NCI-H1436 treated with DMSO at 0.1 percent for 48 hours (cell line): ENCODE measurements at places on chromosomes 16 and 17.

DNA sequence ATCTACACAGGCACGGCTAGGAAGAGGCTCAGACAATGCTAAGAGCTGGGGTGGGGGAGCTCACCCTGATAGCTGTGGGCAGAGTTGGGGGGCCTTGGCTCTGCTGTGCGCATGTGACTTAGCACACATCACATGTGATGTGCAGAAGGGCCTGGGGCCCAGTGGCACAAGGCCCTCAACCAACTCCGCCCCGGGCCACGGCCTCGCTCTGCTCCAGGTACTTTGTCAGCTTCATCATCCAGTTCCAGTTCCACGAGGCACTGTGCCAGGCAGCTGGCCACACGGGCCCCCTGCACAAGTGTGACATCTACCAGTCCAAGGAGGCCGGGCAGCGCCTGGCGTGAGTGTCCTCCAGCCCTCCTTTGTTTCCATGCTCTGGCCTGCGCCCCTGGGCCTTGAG, 19.3 kb downstream of the ACE start:
- no peak for DNase-seq

- DNase-seq, result no peak
These were observed 1.2 kb downstream of the GSG1L start for GRCh38 chr16:28062261-28062846.

- no peak for DNase-seq
These were observed 16.8 kb downstream of the TMEM94 start for GRCh38 chr17:75473246-75473645.

DNA sequence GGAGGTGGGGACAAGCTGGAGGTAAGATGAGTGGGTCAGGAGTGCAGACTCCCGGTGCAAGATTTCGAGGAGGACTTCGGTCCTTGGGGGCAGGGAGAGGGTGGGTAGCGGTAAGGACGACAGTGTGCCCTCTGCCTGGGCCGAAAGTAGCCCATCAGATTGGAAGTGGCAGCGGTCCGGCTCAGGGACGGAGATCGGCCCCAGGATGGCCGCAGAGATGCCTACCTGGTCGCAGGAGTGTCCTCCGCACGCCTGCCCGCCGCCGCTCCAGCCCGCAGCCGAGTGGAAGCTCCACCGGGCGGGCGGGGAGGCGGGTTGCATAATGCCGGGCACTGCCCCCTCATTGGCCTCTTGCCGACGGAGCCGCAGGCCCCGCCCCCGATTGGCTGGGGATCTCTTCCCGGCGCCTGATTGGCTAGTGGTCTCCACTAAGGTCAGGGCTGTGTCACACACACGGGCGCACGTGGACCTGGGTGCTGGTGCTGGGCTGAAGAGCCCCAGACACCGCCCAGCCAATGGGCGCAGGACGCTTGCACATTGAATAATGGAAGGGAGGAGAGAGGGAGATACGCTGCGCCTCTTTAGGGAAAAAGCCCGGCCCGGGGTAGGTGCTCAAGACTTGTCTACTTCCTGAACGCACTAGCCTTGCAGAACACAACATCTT, at the start of gene PER1:
Gene PER1 (minus strand): TSS at position 293 of the 664 bp plus-strand sequence. CDS start 1,698 bp downstream, outside the sequence.
- DNase-seq, result peak; percentile 70

DNA sequence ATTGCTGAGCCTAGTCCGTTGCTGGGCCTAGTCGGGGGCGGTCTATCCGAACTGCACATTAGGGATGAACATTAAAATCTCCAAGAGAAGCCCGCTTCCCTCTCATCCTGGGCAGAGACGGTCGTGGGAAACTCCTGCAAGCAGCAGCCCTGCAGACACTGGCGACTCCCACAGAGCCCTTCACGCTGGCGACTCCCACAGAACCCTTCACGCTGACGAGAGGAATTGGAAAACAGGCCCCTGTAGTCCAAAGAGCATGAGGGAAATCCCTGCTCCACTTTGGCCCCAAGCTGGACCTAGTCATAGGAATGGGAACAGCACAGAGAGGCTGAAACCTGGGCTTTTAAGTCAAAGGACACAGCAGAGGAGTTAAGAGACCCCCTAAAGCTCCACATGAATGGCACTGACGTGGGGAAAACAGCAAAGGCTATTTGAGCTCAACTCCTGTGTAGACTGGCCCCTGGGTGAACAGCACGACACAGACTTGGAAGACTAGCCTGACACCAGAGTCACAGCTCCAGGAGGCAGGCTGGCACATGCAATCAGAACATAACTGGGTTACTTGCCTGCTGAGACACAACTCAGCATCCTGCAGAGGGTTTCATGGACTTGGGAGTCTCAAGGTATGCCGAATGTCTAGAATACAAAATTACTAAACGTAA, 42.2 kb downstream of the WDR45B start:
- no peak for DNase-seq

DNA sequence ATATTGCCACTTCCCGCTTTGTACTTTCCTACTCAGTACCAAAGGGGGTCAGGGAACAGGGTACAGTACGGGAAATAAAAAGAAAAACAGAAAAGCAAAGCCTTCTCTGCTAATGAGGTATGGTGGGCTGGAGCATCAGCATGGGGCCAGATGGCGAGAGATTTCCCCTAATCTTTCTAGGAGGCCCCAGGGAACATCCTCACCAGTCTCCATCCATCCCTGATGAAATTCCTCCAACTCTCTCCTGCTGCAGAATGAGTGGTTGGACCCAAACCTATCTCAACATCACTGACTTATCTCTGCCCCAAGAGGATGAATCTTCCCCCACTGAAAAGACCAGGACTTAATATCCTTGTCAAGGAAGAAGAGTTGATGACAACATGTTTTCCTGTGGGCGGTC, 185.6 kb downstream of the C16orf78 start:
- no peak for DNase-seq

DNA sequence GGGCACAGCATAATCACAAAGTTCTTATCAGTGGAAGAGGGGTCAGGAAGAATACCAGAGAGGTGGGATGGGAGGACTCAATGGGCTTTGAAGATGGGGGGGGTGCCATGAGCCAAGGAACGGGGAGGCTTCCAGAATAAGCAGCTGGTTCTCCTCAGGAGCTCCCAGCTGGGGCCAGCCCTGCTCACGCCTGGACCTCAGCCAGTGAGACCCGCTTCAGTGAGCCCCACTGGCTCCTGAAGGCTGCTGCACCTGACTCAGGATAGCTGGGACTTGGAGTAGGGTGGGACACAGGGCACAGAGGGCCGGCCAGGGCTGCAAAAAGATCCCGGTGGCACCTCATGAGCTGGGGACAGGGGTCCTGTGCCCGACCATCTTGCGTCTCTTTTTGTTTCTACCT, 24.4 kb upstream of the ZC3H18 start:
- DNase-seq, result no peak

- no peak for DNase-seq
These were observed 198.8 kb upstream of the CIBAR2 start for GRCh38 chr16:85310868-85311585.

GRCh38 chr16:77404775-77405174, 30.1 kb downstream of the ADAMTS18 start:
- DNase-seq, result no peak

- no peak for DNase-seq
These were observed 79.8 kb downstream of the ARHGAP23 start for GRCh38 chr17:38507921-38508569.

DNA sequence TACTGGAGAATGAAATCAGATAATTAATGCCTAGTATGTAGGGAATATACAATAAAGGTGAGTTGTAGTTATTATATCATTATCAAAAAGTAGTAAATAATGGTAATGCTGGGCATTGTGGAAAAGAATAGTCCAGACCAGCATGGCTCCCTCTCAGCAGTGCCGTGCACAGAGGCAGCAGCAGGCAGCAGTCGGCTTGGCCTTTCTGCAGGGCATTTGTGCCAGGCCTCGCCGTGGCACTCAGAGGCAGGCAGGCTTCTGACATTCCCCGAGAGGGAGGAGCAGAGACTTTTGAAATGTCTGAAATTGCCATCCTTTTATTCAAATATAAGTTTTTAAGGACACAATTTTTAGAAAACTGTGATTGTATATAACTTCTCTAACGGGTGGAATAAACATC, 15.0 kb downstream of the KIAA0513 start:
- no peak for DNase-seq

GRCh38 chr17:75006653-75007052, 5.8 kb upstream of the MRPL58 start:
- DNase-seq, result no peak

- DNase-seq, result no peak
These were observed 20.1 kb downstream of the CD7 start for GRCh38 chr17:82297280-82297713.

DNA sequence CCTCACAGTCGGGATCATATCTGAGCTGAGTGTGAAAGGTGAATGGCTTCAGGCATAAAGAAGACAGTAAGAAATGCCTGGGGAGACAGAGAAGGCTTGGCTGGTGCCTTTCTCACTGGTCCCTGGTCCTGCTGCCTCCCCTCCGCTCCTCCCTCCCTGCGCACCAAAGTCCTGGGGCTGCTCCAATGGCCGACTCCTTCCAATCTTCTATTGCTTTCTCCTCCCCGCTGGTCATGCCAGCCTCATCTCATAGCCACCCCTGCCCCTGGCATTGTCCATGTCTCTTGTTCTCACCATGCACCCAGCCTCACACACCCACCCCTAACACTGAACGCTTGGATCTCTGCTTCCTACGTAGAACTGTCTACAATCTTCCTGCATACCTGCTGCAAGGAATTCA, 18.0 kb downstream of the TLE7 start:
- DNase-seq, result no peak

GRCh38 chr17:41013181-41013580, 4.3 kb upstream of the KRTAP3-1 start:
- DNase-seq, result no peak

- no peak for DNase-seq
These were observed 149.9 kb downstream of the CLEC16A start for GRCh38 chr16:11094075-11094856.

- DNase-seq, result peak; percentile 30
These were observed 2.7 kb upstream of the TMIGD1 start for GRCh38 chr17:30336369-30337171.

GRCh38 chr17:19399750-19400450, 11.1 kb upstream of the RNF112 start:
- DNase-seq, result no peak

DNA sequence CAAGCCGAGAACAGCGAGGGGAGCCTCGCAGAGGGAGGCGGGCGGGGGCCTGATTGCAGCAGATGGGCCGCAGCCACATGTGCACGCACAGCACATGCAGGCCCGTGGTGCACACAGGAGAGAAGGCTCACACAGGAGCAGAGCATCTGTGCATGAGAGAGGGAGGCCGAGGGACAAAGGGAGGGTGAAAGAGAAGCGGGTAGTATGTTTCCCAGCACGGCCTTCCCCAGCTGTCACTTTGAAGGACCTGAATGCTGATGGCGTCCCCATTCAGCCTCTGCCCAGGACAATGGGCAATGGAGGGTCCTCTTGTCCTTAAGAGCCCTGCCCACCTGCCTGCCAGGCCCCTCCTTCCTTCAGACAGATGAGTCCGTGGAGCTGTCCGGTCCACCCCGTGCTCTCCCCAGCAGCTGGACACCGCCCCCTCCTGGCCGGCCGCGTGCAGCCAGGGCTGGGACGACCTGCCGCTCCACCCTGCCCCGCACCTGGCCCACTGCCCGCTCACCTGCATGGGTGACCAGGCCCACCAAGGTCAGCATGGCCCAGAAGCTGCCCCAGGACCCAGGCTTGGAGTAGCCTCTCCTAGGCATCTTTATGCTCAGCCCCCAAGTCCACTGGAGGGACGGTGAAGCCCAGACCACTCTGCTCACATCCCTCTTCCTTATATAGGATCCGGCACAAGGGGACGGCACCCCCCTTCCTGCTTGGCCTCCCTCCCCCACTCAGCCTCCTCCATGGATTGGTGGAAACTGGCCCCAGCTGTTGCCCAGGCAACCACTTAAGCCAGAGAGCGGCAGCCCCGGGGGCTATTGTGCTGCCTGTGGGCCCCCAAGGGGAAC, at the start of gene BTBD17:
Gene BTBD17 (minus strand): TSS at position 639 of the 839 bp plus-strand sequence. CDS start 49 bp downstream, at position 590.
- peak; percentile 95 for DNase-seq

- DNase-seq, result peak; percentile 23
These were observed 486 bp downstream of the SYT17 start for GRCh38 chr16:19168371-19169081.

DNA sequence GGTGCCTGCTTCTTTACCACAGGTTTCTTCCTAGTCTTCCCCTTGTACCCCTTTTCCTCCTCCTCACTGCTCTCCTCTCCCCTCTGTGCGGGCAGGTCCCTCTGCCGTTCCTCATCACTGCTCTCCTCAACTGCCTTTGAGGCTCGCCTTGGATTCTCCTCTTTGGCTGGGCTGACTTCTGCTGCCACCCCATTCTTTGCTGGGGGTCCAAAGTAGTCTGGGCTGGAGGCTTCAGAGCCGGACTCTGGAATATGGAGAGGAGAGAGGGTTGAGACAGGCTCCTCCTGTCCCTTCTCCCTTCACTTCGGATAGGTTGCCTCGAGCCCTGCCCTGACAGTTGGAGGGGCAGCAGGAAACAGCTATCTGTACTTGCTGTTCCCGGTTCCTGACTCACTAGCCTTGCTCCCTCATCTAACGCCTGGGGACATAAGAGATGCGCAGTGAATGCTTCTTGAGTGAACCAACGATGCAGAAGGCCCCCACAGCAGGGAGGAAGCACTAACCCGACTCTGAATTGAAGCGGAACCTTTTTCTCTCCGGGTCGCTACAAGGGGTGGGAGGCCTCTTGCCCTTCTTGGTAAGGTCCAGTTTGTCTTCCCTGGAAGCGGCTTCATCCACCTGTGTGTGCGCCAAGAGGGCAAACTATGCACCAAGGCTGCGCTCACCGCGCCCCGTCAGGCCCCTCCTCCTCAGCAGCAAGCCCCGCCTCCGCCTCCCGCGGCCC, 655 bp downstream of the HIRIP3 start:
- DNase-seq, result no peak

GRCh38 chr17:74442670-74443515, 11.0 kb downstream of the GPRC5C start:
- peak; percentile 14 for DNase-seq
